ENCODE measurements at places on chromosomes 11 and 22.

GRCh38 chr22:43186272-43187170 is at the start of gene TTLL12:
TTLL12 (minus strand) TSS chr22:43187134; CDS start chr22:43187069, 65 bp downstream.
- DNase-seq: peak; percentile 64

DNA sequence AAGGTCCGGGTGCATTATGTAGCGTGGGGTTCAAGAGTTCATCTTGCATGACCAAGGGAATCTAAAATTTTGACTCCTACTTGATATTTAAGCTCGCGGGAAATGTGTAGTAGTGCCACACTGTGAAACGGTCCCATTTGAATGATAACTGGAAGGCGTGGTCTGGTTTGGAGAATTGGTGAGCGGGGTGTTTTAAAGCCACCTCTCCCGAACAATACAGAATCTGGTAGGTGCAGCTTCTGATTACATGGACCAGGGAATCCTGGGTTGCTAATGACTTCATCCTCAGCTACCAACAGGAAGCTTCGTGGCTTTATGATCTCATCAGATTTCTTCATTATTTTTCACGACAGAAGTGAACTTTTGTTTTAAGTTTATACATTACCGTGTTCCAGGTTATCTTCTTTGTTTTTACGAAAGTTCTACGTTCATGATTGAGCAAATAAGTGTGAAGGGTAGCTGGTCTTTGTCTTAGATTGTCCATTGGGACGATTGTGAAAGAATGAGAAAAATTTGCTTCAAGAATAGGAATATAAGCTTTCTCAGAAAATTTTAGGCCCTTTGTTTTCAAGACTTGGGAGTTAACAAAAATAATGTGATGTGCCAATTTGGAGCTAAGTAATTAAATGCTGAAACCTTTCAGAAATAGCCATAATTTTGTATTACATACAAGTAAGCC is 1.7 kb downstream of the QSER1 start:
- peak; percentile 73 for DNase-seq

DNA sequence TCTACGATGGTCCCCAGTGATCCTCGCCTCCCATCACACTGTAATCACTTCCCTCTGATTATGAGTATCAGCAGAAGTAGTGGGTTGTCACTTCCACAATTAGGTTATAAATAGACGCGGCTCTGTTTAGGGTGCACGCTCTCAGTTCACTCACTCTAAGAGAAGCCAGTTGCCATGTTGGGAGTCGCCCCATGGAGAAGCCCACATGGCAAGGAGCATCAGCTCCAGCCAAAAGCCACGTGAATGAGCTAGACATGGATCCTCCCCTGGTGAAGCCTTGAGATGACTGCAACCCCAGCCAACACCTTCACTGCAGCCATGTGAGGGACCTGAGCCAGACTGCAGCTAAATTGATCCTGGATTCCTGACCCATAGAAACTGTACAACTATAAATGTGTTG is 26.4 kb upstream of the MYOD1 start:
- DNase-seq: no peak

DNA sequence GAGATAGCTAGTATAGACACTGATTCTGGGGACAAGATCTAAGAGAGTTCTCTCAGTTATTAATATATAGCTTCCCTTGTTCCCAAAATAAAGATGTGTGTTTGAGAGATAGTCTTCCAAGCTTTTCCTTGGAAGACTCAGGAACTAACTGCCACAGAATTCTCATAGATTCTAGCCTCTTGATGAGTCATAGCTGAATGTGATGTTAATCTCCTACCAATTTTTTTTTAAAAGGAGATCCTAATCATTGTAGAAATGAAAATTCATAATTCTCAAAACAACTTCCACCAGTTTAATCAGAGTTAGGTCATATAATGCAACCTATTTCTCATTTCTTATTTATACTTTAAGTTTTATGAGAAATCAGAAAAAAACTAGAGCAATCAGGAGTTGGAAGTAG is 148.8 kb downstream of the JRKL start:
- DNase-seq: no peak

DNA sequence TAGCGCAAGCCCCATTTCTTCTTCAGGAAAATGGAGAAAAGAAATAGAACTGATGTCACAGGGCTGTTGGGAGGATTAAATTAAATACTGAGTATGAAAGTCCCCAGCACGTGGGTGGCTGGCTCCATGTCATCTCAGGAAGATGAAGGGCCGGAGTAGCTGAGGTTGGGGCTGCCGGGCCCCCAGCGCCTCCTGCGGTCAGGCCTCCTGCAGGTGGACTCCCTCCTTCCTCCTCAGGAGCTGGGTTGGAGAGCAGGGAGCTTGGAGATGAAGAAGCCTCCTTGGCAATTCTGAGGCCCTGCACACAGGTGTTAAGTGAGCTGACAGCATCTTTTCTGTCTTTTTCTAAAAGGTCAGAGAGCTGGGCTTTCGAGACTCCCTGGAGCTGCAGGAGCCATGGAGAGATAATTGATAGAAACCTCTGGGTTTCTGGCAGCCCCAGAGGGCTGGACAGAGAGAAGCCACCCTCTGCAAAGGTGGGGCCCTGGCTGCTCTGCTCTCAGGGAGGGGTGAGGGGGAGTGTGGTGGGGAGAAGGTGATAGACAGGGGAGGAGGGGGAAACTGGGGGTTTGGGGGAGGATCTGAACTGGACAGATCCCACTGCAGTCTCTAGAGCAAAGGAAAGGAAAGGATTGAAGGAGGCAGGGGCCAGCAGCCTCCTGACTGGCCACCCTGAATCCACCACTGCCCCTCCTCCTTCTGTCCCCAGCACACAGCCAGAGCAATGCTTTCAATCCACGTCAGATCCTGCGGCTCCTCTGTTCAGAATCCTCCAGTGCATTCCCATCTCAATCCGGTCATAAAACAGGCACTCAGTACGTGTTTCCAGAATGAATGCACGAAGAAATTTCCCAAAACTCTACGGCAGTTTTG is 210.8 kb downstream of the CEP164 start:
- no peak for DNase-seq

DNA sequence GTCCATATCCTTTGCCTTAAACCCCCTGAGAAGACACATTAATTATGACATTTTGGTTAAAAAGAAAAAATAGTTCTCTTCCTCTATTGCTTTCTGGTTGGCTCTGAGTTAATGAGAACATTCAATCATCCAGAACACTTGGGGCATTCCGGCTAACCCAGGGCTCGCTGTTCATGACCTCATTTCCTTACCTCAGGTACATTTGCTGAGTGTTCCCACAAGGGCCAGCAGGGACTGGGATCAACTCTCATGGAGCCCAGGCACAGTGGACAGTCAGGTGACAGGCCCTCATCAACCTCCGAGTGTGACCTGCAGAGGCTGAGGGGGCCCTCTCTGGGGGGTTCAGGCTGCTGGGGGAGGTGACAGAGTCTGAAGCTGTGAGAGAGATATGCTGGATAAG is 98.9 kb downstream of the MYO18B start:
- DNase-seq: no peak

- DNase-seq: peak; percentile 87
Observed at GRCh38 chr11:15800111-15800800, 556.1 kb downstream of the SOX6 start.

DNA sequence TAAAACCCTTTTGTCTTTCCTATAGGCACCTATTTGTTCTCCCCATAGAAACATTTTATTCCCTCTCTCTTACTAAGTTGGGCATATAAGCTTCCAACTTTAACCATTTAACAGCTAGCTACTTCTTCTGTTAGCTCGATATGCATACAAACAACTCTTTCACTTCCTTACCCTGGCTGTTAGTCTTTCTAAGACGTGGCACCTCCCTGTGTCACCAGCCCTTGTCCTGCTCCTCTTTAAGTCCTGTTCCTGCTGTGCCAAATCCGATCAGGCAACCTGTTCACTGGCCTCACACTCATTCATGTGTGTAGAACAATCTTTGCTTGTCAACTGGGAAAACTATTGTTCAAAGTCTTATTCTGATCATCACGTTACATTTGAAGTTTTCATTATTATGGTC is 1376.1 kb upstream of the TENM4 start:
- DNase-seq: no peak

GRCh38 chr11:90189011-90189410 is 33.8 kb downstream of the CHORDC1 start:
- no peak for DNase-seq
